ENCODE measurements at places on chromosomes 4 and X.

- DNase-seq, result peak; percentile 35
These were observed 70.9 kb downstream of the INTS12 start for GRCh38 chr4:105637408-105638176.

GRCh38 chr4:40825014-40825838, 75.5 kb downstream of the NSUN7 start:
- no peak for DNase-seq

GRCh38 chrX:70336767-70337166, 46.9 kb downstream of the KIF4A start:
- DNase-seq, result no peak

DNA sequence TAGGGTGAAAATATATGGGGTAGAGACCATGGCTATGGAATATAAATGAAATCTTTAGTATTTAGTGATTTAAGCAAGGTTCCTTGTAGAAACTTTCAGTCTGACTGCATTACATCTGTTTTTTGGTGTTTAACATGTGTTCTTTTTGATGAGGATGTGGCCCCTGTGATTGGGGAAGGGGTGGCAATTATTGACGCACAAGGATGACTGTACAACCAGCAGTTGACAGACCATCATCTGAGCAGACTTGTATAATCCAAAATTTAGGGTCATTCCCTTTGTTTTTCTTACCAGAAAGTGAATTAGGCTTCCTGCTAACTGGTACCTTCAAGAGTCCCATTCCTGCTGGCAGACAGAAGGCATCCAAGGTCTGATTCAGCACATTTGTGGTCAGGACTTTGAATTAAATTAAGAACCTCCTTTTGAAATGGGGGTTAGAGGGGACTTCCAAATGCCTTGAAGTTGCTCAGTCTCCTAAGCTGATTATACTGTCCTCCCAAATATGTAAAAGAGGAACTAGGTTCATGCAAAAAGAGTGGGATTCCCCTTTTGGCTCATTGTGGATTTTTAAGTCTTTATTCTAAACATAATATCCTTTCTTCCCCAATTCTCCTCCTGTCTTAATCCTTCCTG, 112.4 kb upstream of the CXCL13 start:
- no peak for DNase-seq
